Motor neuron (in vitro differentiated cells): ENCODE measurements at places on chromosomes 4 and X.

GRCh38 chr4:89549907-89550306, 242.3 kb upstream of the GPRIN3 start:
- ATAC-seq, result no peak

GRCh38 chrX:148958901-148959300, 458.5 kb downstream of the AFF2 start:
- ATAC-seq, result no peak

- ATAC-seq, result peak; percentile 60
These were observed 47.8 kb upstream of the HSD17B10 start for GRCh38 chrX:53481816-53482465.

- no peak for ATAC-seq
These were observed 587 bp downstream of the TACC3 start for GRCh38 chr4:1721666-1722550.

GRCh38 chr4:169621731-169622492, 1.5 kb downstream of the CLCN3 start:
- no peak for ATAC-seq

GRCh38 chr4:164617911-164618310, 136.0 kb upstream of the SMIM31 start:
- ATAC-seq, result no peak

GRCh38 chr4:138037696-138038095, 204.5 kb downstream of the SLC7A11 start:
- no peak for ATAC-seq
